Vagina (tissue), 2 donors: ENCODE measurements at places on chromosomes 16 and 17. TPM values are rescaled to one million over a fixed set of nuclear protein-coding genes. Genes with fewer than 3 reads are reported as not detected.

The MGAT5B gene
- total RNA-seq, result 0.49 TPM

The GRB7 gene
- total RNA-seq, result 23.6 TPM

The OTOA gene
- total RNA-seq, result not detected

The KRTAP4-1 gene
- total RNA-seq, result not detected

The CCL2 gene
- 15.2 TPM for total RNA-seq

The OR4D1 gene
- not detected for total RNA-seq

The SLFN12L gene
- total RNA-seq, result 12.3 TPM

The SLC25A19 gene
- total RNA-seq, result 16.7 TPM

The P2RX1 gene
- 4.2 TPM for total RNA-seq

The NOG gene
- total RNA-seq, result 7.4 TPM

DNA sequence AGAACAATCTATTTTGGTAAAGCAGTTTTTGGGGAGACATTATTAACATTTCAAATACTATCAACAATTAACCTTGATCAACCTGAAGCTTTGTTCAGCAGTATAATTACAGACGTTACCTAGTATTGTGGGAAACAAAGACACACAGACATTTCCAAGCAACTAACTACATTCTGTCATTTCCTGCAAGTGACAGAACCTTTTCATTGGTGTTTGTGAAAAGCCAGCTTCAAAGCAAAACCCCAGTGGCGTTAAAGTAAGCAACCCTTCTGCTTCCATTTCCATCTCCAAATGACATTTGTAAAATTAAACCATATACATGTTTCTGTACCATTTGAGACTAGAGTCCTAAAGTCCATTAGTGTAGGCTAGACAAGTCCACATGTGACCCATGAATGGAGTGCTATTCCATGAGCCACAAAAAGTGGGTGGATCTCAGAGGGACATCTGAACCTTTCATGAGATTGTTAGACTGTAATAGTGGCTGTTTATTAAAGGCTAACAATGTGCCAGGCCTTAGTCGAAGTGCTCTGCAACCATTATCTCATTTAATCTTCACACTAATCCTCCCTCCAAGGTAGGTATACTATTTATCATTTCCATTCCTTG lies 101.2 kb downstream of the SSH2 start:
- no peak for DNase-seq

GRCh38 chr17:1197781-1198490 lies 18.2 kb upstream of the ABR start:
- DNase-seq, result no peak

DNA sequence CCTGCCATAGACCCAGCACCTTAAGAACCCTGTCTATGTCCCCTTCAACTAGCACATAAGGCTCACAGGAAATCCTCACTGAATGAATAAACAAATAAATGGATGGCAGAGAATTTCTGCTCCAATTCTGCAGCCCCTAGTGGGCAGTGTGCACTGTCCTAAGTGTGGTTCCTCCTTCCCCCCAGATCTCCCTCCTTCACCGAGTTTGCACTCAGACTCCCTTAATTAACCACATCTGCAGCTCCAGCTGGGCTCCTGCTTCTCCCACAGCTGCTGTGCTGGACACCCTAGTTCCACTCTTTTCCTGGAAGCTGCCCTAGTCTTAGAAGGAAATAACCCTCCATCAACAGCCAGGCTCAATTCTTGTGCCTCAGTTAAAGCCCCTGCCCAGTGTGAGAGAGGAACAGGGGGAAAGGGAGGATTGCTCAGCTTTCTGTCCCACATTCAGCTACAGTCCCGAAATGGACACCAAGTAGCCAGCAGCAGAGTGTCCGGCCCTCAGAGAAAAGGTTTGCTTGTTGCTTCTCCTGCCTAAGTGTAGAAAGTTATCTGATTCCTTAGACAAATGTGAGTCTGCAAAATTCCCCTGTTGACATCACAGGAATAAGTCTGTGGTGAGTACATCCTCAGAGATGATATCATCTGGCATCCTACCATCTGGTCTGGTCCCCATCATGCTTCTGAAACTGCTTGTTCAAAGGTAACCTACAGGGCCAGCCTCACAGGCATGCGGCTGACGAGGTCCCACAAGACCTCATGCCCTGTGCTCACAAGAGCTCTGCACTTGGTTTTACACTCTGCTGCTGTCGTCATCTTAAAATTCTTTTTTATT lies 12.3 kb downstream of the LRRC3C start:
- no peak for DNase-seq

DNA sequence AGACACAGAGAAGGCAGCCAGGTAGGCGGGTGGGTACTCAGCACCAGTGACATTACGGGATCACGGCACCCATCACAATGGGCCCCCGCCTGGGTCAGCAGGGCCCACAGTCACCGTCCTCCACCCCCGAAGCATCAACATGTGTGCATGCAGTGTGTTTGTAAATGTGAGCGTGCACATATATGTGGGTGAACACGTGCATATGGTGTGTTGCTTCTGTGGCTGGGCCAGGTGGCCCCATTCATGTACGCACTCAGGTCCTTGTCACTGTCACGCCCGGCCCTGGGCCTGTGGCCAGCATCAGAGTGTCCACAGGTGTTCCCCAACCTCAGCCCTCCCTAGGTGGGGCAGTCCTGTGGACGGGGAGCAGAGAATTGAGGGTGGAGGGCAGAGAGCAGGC lies 37.1 kb downstream of the TNFRSF13B start:
- no peak for DNase-seq

- DNase-seq, result no peak
These were observed 9.9 kb upstream of the BAIAP3 start for GRCh38 chr16:1323296-1324239.

DNA sequence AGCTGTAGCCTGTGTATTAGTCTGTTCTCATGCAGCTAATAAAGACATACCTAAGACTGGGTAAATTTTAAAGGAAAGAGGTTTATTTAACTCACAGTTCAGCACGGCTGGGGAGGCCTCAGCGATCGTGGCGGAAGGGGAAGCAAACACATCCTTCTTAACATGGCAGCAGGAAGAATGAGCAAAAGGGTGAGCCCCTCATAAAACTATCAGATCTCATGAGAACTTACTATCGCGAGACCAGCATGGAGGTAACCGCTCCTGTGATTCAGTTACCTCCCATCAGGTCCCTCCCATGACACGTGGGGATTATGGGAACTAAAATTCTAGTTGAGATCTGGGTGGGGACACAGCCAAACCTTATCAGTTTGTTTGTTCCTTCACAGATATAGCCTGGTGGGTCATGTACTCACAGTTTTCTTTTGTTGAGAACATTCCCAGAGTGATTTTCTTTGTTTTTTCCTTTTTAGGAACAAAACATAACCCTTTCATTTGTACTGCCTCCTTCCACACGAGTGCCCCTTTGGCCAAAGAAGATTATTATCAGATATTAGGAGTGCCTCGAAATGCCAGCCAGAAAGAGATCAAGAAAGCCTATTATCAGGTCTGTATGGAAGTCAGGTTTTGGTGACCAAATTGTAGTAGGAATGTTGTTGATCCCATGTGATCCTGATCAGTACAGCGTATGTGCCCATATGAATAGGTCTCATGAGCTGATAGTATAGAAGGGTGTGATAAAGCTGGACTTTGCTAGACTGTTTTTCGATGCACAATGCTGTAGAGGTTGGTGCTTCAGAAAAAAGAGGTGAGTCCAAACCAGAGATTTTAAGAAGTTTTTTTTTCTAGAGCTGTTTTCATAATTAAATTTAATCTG lies 8.5 kb downstream of the DNAJA3 start:
- no peak for DNase-seq

GRCh38 chr17:81386141-81386645 lies 9.1 kb upstream of the BAHCC1 start:
- DNase-seq, result no peak

DNA sequence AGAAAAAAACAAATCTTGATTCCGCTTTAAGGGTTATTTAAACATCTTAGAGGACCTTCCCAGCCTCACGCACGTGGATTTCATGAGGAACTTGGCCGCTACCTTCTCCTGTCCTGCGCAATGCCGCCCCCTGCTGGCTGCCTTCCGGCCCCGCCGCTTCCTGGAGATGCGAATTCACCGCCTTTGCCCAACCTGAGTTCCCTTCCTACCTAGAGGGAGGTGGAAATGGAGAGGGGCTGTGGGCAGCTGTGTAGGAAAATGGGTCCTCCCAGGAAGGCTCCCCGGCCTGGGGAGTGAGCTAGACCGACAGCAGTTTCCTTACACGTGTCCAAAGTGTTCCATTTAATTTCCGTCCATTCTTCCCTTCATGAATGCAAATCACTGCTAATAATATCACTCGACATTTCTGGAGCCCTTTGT lies 1.0 kb upstream of the ABCC12 start:
- no peak for DNase-seq

- DNase-seq, result no peak
These were observed 113.2 kb upstream of the IRX5 start for GRCh38 chr16:54817432-54817831.

- no peak for DNase-seq
These were observed 34.1 kb downstream of the MAP2K6 start for GRCh38 chr17:69448431-69449102.

DNA sequence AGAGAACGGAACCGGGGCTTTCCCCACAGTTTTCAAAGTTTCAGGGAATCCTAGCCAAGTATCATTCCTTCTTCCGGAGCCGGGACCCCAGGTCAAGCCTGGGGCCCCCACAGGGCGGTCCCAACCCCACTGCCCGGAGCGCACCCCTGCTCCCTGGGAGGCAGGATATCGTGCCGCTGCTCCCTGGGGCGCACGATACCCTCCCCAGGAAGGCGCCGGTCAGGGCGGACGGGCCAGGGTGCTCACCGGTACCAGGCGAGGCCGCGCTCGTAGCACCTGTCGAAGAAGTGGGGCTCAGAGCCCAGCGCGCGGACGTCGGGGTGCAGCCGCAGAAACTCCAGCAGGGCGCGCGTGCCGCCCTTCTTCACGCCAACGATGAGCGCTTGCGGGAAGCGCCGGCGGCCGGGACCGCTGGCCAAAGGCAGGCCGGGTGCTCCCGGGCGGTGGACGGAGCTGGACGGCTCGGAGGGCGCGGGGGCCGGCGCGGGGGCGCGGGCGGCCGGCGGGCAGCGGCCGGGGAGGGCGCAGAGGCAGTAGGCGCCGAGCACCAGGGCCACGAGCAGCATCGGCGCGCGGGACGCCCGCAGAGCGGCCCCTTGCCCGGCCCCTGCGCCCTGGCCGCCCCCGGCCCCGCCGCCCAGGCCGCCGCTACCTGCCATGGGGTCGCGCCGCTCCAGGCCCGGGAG lies 407 bp downstream of the HS3ST6 start:
- DNase-seq, result no peak

DNA sequence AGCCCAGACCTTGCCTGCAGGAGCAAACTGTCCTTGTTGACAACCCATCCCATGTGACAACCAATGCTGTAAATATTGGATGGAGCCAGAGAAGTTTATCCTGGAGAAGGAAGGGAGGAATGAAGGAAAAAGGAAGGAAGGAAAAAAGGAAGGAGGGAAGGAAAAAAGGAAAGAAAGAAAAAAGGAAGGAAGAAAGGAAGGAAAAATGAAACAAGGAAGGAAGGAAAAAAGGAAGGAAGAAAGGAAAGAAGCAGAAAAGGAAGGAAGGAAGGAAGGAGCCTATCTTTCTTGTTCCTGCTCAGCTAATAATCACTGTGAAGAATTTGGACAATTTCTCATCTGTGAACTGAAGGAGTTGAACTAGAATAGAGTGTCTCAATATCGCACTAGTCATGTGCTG lies 56.1 kb downstream of the ACSM2B start:
- no peak for DNase-seq

GRCh38 chr16:70694088-70694867 lies 8.4 kb upstream of the MTSS2 start:
- DNase-seq, result no peak

GRCh38 chr16:66366433-66367299 lies at the start of gene CDH5:
Gene CDH5 (plus strand): TSS chr16:66366691. CDS start chr16:66379338, 12,647 bp downstream.
- no peak for DNase-seq

DNA sequence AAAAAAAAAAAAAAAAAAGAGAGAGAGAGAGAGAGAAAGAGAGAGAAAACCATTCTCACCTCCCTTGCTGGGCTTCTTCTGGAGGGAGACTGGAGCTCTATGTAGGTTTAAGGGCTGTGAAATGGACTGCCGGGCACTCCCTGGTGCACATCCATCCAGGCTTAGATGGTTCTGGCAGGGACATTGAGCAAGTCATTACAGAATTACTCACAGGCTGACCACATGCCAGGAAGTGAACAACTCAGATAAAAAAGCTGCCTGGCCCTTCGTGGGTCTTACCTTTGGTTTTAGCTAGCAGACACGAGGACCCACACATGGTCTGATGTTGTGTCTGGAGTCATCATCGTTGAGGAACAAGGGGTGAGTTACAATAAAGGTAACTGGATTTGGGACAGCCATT lies 847.4 kb upstream of the EEF2KMT start:
- DNase-seq, result no peak

DNA sequence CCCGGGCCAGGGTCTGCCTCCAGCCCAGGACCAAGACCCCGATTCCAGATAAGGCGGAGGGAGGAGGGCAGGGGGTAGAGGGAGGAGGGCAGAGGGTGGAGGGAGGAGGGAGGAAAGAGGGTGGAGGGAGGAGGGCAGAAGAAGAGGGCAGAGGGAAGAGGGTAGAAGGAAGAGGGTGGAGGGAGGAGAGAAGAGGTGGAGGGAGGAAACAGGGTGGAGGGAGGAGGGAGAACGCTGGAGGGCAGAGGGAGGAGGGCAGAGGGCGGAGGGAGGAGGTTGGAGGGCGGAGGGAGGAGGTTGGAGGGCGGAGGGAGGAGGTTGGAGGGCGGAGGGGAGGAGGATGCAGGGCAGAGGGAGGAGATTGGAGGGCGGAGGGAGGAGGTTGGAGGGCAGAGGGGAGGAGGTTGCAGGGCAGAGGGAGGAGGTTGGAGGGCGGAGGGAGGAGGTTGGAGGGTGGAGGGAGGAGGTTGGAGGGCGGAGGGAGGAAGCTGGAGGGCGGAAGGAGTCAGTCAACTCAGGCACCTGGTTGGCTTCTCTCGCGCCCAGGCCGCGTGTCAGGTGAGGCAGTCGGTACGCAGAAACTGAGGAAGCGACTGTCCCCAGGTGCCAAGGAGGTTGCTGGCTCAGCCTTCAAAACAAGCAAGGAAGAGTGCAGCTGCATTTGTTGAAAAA lies 65.2 kb downstream of the KLHDC4 start:
- DNase-seq, result no peak

DNA sequence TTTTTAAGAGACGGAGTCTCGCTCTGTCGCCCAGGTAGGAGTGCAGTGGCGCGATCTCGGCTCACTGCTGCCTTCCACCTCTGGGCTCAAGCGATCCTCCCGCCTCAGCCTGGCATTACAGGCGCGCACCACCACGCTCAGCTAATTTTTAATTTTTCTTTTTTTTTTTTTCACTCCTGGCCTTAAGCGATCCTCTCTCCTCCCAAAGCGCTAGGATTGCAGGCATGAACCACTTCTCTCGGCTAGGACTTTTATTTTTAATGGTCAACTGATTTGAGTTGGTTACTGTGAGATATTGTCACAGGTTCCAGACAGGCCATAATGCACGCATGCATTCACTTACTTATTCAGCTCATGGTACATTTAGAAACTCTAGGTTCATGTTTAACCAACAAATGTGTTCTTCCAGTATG lies 888 bp downstream of the PIGW start:
- DNase-seq, result no peak
